ENCODE measurements at places on chromosomes 6 and 20. TPM values are rescaled to one million over a fixed set of nuclear protein-coding genes. Genes with fewer than 3 reads are reported as not detected.

Gene POU3F2
- total RNA-seq: not detected

- no peak for DNase-seq
These were observed 182.1 kb upstream of the OPRM1 start for GRCh38 chr6:153856929-153857376.

DNA sequence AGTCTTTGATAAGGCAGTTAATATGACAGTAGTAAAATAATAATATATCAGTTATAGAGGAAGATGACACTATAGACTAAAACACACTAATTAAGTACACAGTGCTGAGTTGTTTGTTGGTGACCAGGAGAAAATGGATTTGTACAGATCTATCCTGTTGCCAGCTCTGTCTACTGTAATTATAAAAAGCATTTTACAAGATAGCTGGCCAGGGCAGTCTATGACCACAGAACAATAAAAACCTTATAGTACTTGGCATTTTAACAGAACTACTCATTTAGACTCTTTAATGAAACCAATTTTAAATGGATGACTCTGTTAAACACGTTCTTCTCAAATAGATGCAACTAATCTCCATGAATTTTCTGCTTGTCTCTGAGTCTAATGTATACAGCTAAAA lies 367.5 kb downstream of the BTBD9 start:
- DNase-seq: no peak

DNA sequence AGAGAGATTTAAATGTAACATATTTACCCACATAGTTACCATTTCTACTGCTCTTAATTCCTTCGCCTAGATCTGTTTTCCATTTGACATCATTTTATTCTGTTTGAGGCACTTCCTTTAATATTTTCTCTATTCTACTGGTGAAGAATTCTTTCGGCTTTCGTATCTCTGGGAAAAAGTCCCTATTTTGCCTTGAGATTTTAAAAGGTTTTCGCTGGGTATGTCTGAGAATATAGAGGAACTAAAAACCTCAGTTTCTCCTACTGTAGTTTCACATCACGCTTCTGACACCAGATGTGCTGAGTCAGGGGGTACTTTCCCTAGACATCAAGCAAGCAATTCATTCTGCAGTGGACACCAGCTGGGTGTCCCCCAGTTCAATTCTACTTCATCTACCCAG lies 61.7 kb downstream of the E2F3 start:
- DNase-seq: no peak

DNA sequence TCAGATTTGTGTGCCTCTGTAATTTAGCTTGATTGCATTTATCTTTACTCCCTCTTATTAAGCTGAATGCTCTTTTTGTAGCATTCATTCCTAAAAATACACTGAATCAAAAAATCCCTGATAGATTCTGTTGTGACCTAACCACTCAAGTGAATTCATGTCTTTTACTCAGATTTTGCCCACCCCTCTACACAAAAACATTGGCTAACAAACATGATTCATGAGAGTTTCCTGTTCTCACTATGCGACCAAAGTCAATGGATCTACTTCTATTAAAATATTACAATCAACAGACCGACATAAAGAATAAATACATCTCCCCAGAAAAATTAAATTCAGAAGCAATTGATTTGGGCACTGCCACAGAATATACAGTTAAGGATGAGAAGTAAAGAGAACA lies 99.5 kb upstream of the THEMIS start:
- DNase-seq: no peak

DNA sequence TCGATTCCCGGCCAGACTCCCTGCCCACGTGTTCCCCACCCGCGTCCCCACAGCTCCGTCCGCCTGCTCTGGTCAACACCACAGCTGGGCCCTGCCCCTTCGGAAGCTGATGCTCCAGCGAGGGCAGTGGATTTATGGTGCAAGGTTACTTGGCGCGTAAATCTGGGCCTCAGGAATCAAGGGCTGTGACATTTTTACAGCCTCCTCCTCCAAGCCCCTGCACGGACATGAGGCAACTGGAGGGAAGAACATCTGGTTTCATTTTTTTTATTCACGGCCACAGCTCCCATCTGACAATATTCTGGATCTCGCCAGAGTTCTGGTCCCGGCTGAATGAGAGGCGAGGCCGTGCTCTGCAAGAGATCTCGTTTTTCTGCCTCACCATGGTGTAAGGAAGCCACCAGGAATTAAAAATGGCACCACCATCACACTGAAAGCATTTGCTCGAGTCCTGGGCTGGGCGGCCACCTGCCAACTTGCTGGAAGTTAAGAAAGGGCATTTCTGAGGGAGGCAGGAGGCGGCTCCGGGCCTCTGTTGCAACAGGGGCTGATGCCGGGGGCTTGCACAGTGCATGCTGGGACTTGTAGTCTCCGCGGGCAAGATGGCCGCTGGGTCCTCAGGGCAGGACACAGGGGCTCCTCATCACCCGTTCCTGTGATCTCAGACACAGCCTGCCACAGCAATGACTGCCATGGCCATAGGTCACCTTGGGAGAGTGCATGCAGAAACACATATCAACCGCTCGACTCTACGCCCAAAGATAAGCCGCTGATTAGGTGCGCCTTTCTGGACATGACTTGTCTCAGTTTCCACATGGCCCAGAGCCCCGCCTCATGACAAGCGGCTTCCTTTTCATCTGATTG lies 148.5 kb downstream of the LY86 start:
- DNase-seq: no peak

DNA sequence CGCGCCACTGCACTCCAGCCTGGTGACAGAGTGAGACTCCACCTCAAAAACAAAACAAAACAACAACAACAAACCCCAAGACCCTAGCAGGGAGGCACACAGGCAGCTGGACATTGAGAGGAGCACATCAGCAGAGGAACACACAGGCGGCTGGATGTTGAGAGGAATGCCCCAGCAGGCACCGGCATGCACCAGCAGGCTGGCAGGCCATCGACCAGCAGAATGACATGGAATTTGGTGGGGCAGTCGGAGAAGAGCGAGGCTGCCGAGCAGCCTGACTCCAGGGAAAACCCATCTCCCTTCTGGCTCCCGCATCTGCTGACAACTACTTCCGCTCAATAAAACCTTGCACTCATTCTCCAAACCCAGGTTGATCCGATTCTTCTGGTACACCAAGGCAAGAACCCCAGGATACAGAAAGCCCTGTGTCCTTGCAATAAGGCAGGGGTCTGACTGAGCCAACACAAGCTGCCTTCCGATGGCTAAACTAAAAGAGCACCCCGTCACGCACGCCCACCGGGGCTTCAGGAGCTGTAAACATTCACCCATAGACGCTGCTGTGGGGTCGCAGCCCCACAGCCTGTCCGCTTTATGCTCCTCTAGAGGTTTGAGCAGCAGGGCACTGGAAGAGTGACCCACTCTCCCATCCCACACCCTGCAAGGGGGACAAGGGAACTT lies 60.2 kb downstream of the SLC22A23 start:
- no peak for DNase-seq

GRCh38 chr20:36237477-36237876 lies 1.2 kb downstream of the AAR2 start:
- DNase-seq: no peak

- DNase-seq: no peak
These were observed 21.1 kb downstream of the EYA2 start for GRCh38 chr20:46915575-46916257.

- DNase-seq: peak; percentile 34
These were observed 256.5 kb upstream of the RREB1 start for GRCh38 chr6:6851059-6851948.

DNA sequence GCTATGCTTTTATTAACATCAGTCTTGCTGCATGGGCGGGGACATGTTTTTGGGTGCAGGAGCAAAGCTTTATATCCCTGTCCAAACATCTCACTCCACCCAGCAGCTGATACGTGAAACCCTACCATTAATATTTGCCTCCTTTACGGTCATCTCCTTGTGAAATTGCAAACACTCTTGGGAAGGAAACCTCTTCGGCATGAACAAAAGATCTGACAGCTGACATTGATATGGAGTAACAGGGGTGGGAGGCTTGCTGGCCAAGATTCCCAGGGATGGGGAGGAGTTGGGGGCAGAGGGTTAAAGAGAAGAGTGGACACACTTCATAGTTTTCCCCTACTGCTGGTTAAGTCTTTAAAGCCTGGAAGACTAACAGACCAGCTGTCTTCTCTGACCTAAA lies 22.2 kb upstream of the VEGFA start:
- peak; percentile 15 for DNase-seq

DNA sequence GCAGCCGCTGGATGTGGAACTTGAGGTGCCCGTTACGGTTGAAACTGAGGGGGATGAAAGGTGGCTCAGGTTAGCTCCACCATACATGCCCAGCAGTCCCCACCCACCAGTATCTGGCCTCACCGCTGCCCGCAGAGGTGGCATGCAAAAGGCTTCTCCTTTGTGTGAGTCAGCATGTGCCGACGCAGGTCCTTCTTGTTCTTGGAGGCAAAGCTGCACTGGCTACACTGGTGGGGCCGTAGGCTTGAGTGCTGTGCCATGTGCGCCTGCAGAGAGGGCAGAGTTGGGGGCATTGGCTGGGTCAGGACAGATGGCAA lies 15.8 kb downstream of the PCIF1 start:
- no peak for DNase-seq

DNA sequence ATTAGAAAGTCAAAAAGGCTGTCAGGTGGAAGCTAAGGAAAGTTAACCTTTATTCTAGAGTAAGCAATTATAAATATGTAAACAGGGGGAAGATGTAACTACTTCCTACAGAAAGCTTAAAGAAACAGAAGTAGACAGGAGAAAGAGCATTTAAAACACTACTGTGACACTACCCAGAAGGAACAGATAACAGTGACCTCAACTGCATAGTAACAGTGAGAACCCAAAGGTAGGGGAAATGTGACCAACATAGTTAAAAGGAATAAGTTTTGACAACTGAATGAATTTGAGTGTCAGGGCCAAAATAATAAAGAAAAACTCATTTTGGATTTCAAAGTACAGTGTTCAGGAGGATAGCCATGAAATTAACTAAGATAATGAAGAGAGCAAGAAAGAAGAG lies 43.5 kb downstream of the IBTK start:
- DNase-seq: no peak
